ENCODE measurements at places on chromosomes 1 and 21. TPM values are rescaled to one million over a fixed set of nuclear protein-coding genes. Genes with fewer than 3 reads are reported as not detected.
A peak's percentile ranks its signal among the peaks of the same experiment; 100 is the strongest.

- no peaks in the 10 kb centered on the region for H3K4me1 ChIP-seq
- H3K27ac ChIP-seq = no peak overlapping the region
- no peak overlapping the region for H3K4me3 ChIP-seq
- no peak for DNase-seq
- no peaks in the 10 kb centered on the region for H3K36me3 ChIP-seq
Observed at GRCh38 chr1:8965121-8965820, 19.6 kb downstream of the CA6 start.

GRCh38 chr1:222852326-222852725 is 37.5 kb downstream of the DISP1 start:
- no peaks in the 10 kb centered on the region for H3K4me1 ChIP-seq
- no peaks in the 10 kb centered on the region for H3K27me3 ChIP-seq
- no peaks in the 10 kb centered on the region for H3K36me3 ChIP-seq
- H3K27ac ChIP-seq = no peak overlapping the region

- H3K36me3 ChIP-seq = no peaks in the 10 kb centered on the region
- peak overlapping the region; percentile 40 for H3K27ac ChIP-seq
- no peak for DNase-seq
- H3K27me3 ChIP-seq = no peaks in the 10 kb centered on the region
- H3K4me1 ChIP-seq = peaks cover 12% of the 10 kb centered on the region
Observed at GRCh38 chr1:41357451-41358101, 3.7 kb upstream of the FOXO6 start.

The VWA5B1 gene
- total RNA-seq = 0.29 TPM

The NPL gene
- 20.6 TPM for total RNA-seq

- no peaks in the 10 kb centered on the region for H3K36me3 ChIP-seq
- peak overlapping the region; percentile 70 for H3K4me3 ChIP-seq
- no peaks in the 10 kb centered on the region for H3K27me3 ChIP-seq
- peak overlapping the region; percentile 43 for H3K27ac ChIP-seq
- no peaks in the 10 kb centered on the region for H3K4me1 ChIP-seq
Observed at GRCh38 chr1:109482791-109483671, 674 bp upstream of the ATXN7L2 start.

DNA sequence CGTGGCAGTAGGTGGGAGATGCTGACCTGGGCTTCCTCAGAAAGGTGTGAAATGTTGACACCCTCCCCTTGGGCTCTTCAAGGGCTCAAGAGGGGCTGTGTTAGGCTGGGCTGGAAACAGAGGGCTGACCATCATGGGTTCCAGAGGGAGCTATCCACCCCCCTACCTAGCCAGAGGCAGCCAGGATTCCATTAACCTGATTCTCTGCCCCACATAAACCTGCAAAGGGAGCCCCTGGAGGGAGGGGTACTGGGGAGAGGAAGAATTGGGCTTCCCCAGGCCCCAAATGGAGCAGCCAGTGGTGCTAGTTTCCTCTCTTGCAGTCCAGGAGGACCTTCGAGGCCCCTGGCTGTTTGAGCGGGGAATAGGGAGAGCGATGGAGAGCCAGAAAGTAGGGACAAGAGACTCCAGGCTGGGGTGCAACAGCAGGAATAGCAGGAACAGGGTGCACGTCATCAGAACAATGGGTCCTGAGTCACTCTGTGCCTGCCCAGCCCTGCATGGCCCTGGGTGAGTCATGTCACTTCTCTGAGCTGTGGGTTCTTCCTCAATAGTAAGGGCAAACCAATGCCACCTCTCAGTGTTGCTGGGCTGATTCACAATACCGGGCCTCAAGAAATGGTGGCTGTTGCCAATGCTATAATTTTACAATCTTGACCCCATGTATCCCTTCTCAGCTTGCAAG is 121.2 kb downstream of the EPHB2 start:
- H3K27me3 ChIP-seq = no peaks in the 10 kb centered on the region
- no peak overlapping the region for H3K4me3 ChIP-seq
- peaks cover 9% of the 10 kb centered on the region for H3K4me1 ChIP-seq
- no peak overlapping the region for H3K27ac ChIP-seq

DNA sequence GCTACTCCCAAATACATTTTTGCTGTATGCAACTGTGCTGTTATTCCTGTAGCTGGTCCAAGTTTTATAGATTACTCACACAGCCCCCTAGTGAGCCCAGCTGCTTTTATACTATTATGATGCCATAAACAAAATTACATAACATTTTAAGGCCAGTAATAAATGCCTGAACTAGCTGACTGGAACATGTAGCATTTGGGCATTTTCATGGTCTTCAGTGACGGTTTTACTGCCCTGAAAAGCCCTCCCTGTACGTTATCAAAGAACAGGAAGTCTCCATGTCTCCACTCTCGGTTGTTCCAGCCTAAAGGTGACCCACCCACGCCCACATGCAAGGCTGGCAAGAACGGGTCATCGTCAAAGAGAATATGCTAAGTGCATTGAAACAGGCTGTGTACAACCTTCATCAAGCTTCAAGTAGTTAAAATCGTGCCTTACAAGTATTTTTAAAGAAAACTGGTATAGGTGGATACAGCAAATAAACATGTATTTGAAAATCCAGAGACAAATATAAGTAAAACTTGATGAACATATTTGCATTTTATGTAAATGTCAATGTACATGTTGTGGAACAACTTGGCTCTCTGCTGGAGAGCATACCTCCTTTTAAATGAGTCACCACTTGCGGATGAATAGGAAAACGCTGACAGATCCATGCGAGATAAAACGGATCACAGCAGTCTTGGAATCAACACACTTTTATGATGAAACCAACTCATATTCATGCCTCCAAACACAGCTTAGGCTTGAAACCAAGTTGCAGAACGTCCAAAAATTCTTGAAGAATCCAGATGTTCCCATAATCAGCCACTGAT is 520.5 kb downstream of the SMYD3 start:
- H3K27ac ChIP-seq = no peak overlapping the region
- H3K4me3 ChIP-seq = no peak overlapping the region
- no peak for DNase-seq
- no peaks in the 10 kb centered on the region for H3K4me1 ChIP-seq

- no peak for DNase-seq
- peaks cover 45% of the 10 kb centered on the region for H3K27me3 ChIP-seq
- H3K27ac ChIP-seq = no peak overlapping the region
- no peaks in the 10 kb centered on the region for H3K36me3 ChIP-seq
- H3K4me3 ChIP-seq = no peak overlapping the region
- H3K4me1 ChIP-seq = peaks cover 8% of the 10 kb centered on the region
Observed at GRCh38 chr1:2018217-2019171, 651 bp upstream of the GABRD start.

GRCh38 chr1:218823291-218823900 is 350.3 kb upstream of the LYPLAL1 start:
- no peak overlapping the region for H3K4me3 ChIP-seq
- no peaks in the 10 kb centered on the region for H3K4me1 ChIP-seq
- no peak overlapping the region for H3K27ac ChIP-seq
- no peak for DNase-seq
- no peaks in the 10 kb centered on the region for H3K27me3 ChIP-seq

GRCh38 chr1:1627261-1627828 is 4.6 kb upstream of the MMP23B start:
- no peaks in the 10 kb centered on the region for H3K36me3 ChIP-seq
- H3K4me3 ChIP-seq = no peak overlapping the region
- H3K27ac ChIP-seq = no peak overlapping the region
- H3K4me1 ChIP-seq = no peaks in the 10 kb centered on the region
- peaks cover 20% of the 10 kb centered on the region for H3K27me3 ChIP-seq

- no peaks in the 10 kb centered on the region for H3K4me1 ChIP-seq
- peak overlapping the region; percentile 41 for H3K27ac ChIP-seq
- no peak for DNase-seq
- H3K36me3 ChIP-seq = no peaks in the 10 kb centered on the region
- H3K4me3 ChIP-seq = no peak overlapping the region
Observed at GRCh38 chr1:66371233-66372005, 162.5 kb upstream of the SGIP1 start.

DNA sequence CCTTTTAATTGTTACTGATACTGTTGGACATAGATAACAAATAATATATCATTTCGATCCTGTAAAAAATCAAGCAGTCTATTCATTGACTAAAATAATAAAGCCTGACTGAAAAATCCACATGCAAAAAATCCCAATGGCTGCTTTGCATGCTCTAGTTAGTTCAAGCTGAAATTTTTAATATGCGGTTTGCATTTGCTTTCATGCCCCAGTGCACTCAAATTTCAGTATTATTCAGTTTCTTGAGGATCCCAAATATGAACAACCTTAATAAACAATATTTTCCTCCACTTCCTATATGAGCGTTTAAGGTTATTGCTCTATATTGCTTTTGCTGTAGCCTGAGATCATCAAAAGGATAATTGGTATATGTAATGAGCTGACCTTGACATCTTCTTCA is 75.1 kb upstream of the DPH5 start:
- no peak overlapping the region for H3K4me3 ChIP-seq
- H3K36me3 ChIP-seq = peaks cover 4% of the 10 kb centered on the region
- DNase-seq = no peak
- H3K4me1 ChIP-seq = no peaks in the 10 kb centered on the region

- no peak overlapping the region for H3K27ac ChIP-seq
- no peak overlapping the region for H3K4me3 ChIP-seq
- no peaks in the 10 kb centered on the region for H3K4me1 ChIP-seq
- no peaks in the 10 kb centered on the region for H3K36me3 ChIP-seq
Observed at GRCh38 chr1:76294482-76295194, 220.1 kb downstream of the ST6GALNAC3 start.

GRCh38 chr21:44640761-44641160 is 3.6 kb downstream of the KRTAP10-10 start:
- H3K27ac ChIP-seq = no peak overlapping the region
- no peaks in the 10 kb centered on the region for H3K4me1 ChIP-seq
- peaks cover 28% of the 10 kb centered on the region for H3K27me3 ChIP-seq

GRCh38 chr1:212595229-212595628 is 13.3 kb upstream of the ATF3 start:
- no peak for DNase-seq
- peak overlapping the region; percentile 83 for H3K27ac ChIP-seq
- H3K27me3 ChIP-seq = no peaks in the 10 kb centered on the region
- H3K4me3 ChIP-seq = no peak overlapping the region
- no peaks in the 10 kb centered on the region for H3K4me1 ChIP-seq
- no peaks in the 10 kb centered on the region for H3K36me3 ChIP-seq

DNA sequence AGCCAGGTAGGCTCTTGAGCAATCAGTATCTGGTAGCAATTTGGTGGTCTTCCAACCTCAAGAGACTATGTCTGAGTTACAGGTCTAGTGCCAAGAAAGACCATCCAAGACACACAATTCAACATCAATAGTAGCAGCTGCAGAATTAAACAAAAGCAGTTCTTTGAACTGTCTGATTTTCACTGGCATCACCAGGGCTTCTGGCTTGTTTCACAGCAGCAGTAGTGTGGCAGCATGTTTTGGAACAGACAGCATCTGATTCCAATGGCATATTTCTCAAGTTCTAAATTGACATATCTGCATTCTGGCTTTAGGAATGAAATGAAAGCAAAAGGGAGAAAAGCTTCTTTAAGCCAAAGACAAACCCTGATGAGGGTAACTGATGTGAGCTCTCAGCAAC is 334.7 kb upstream of the PRMT6 start:
- no peaks in the 10 kb centered on the region for H3K27me3 ChIP-seq
- no peak overlapping the region for H3K27ac ChIP-seq
- no peak overlapping the region for H3K4me3 ChIP-seq
- H3K36me3 ChIP-seq = no peaks in the 10 kb centered on the region
- H3K4me1 ChIP-seq = no peaks in the 10 kb centered on the region

GRCh38 chr1:60423146-60423780 is 349.7 kb upstream of the C1orf87 start:
- no peaks in the 10 kb centered on the region for H3K4me1 ChIP-seq
- H3K4me3 ChIP-seq = no peak overlapping the region
- no peaks in the 10 kb centered on the region for H3K27me3 ChIP-seq

The PEF1 gene
- 67.8 TPM for total RNA-seq

DNA sequence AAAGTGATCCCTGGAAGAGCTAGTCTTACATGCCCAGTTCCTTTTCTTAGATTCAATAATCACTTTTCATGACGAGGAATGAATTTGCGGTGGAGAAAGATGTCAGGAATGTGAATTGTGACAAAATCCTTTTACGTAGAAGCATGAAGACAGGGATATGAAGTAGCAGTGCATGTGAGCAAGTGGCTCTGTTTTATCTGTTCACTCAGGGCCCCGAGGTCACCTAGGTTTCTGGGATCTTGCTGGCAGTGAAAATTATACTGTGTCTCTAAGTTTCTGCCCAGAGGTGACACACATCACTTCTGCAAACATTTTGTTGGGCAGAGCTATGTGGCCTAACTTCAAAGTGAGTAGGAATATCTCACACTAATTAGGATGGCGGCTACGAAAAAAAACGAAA is 79.3 kb downstream of the USP25 start:
- no peaks in the 10 kb centered on the region for H3K4me1 ChIP-seq
- H3K36me3 ChIP-seq = no peaks in the 10 kb centered on the region
- H3K27ac ChIP-seq = no peak overlapping the region
- no peak overlapping the region for H3K4me3 ChIP-seq
- H3K27me3 ChIP-seq = no peaks in the 10 kb centered on the region

All from breast epithelium (tissue), 4 donors.